ENCODE measurements at places on chromosomes 3 and 15.
A peak's percentile ranks its signal among the peaks of the same experiment; 100 is the strongest.

DNA sequence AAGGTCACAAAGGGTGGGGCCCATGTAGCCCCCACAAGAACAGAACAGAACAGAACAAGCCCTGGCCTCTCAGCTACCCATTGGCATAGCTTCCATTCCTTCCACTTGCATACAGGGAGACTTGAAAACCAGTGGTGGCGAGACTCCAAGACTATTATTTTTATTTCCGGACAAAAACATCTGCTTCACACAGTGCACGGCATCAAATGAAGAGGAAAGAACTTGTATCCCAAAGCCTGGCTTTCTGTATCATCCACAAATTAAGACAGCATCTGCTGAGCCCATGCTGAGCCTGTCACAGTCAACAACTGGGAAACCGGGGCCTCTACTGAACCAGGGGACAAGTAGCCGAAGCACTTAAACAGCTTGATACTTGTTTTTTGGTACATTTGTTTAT is 56.0 kb downstream of the CLEC3B start:
- no peak for DNase-seq

DNA sequence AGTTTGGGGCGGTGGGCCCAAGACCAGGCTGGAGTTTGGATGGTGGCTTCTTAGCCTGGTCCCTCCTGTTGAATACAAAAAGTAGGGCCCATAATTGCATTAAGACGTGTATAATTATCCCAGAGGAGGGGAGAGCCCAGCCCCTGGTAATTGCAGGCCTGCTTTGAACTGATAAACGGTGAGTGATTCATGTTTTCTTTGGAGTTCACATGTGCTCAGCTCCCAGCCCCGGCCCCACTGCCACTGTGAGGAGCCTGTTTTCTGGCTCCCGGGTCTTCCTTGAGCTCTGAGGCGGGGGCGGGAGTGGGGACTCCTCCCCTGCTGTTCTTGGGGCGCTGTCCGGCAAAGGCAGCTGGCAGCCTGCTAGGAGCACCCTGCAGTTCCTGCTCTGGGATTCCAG is 3.1 kb downstream of the PLXNA1 start:
- DNase-seq = no peak

GRCh38 chr15:60255390-60255789 is 142.4 kb downstream of the ANXA2 start:
- peak; percentile 48 for DNase-seq

GRCh38 chr3:197749601-197750395 is at the start of gene FYTTD1:
FYTTD1 (plus strand) TSS chr3:197749883; CDS start chr3:197749972, 89 bp downstream.
- DNase-seq = peak; percentile 82

- no peak for DNase-seq
These were observed 57.7 kb upstream of the BNIP2 start for GRCh38 chr15:59746777-59747176.
